ENCODE measurements at places on chromosomes 3 and 15.

DNA sequence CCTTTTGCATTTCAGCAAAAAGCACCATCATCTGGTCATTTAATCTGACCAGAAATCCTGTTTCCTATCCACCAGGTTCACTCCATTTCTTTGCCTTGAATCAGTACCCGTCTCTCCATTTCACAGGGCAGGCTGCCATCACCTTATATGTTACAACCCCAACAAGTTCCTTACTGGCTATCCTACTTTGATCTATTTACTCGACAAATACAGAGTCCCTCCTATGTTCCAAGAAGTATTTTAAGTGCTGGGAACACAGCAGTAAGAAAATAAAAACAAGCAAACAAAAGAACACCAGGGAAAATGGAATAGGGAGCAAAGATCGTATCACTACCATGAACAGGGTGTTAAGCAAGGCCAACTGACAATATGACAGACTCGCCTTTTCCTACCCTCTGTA lies 295.2 kb upstream of the WNT5A start:
- DNase-seq, result no peak

DNA sequence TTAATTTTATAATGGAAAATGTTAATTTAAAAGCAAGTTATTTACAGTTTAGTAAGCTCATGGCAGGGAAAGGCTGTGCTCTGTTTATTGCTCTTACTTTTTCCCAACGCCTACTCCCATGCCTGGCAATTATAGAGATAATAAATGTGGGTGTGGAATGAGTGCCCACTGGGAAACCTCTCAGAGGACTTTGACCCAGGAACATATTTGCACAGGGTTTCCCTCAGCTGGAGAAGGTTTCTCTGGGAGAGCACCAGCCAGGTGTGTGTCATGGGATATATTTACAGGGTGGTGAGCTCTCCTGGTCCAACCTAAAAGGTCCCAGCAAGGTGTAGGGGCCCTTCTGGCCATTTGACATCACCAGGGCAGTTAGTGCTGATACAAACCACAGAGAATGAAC lies 27.9 kb downstream of the ZNF710 start:
- DNase-seq, result no peak

GRCh38 chr3:160475884-160476283 lies 26.3 kb upstream of the TRIM59 start:
- DNase-seq, result no peak

DNA sequence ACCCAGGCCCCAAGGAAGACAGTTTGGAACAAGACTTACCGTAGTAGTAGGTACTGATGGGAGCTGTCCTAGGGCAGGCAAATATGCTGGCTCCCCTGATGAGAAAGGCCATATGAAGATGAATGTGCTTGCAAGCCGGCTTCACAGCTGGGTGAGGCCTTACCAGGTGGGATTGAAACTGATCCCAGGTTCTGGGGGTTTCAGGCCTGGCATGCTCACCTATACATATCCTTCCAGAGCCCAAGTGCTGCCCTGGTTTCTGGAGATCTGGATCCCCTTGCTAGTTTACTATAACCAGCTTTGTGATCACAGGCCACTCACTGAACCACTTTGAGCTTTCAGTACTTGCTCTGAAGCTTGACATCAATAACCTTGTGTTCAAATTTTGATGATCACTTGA lies 274.3 kb downstream of the EPHB1 start:
- no peak for DNase-seq

DNA sequence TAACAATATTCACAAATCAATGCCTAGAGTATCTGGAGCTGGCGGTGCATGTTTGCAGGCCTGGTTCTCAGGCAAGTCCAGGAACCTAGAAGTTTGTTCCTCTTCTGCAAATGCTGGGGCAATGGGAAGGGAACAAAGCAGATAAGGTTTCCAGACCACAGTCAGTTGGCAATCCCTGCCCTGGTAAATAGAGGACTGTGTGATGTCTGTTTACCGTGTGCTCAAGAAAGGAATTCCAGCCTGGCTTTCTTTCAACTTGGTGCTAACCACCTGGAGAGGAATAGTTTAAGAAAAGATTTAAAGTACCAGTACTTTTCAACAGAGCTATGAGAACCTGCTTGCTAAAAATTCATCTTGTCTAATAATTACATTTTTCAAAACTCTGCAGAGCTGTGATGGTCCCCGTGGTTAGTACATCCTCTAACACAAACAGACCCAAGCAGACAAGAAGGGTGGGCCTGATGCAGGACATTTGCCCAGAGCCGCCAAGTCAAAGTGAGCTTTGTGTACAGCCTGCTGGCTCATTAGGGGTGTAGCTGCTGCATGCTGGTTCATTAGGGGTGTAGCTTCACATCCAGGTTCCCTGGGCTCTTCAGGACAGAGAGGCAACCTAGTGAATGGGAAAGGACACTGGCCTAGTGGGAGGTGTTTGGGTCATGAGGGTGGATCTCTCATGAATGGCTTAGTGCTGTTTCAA lies 220.5 kb downstream of the SQOR start:
- DNase-seq, result no peak

GRCh38 chr3:10706156-10706739 lies 109.8 kb upstream of the SLC6A11 start:
- DNase-seq, result no peak

DNA sequence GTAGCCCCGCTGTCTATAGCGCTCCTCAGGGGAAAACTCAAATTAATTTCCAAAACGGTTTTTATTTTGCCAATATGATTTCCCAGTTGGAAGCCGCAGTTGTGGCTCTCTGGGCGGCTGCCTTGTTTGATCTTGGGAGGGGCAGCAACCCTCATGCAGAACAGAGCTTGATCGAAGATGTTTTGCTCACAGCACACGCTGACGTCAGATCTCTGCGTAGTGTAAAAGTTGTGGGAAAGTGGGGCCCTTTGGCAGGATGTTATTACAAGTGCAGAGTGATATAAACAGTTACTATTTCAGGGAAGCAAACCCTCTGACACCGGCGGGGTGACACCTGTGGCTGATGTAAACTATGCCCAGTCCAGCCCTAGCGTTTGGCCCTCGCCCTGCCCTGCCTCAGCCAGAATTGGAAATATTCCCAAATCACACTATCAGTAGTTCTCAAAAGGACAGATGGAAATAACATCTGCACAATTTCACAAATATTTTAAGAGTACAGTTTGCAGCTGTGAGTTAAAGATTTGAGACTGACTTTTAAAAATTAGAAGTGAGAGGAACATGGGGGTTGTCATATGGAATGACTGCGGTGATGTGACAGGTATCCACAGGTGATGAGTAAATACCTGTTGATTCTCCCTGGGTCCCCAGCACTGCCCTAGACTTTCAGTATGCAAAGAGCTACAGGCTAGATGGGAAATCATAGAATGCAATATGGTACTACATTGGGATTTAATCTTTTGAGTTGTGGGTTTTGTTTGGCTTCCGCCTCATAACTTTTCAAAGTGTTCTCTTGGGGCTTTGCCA lies 1.7 kb downstream of the SYNM start:
- no peak for DNase-seq
